Hematopoietic multipotent progenitor cell treated with erythropoietin and hydrocortisone succinate and interleukin-3 and kit ligand, for 8 days (in vitro differentiated cells): ENCODE measurements at places on chromosomes 6 and 20.

- no peak for DNase-seq
Observed at GRCh38 chr6:116661594-116661993, 7.0 kb downstream of the ZUP1 start.

DNA sequence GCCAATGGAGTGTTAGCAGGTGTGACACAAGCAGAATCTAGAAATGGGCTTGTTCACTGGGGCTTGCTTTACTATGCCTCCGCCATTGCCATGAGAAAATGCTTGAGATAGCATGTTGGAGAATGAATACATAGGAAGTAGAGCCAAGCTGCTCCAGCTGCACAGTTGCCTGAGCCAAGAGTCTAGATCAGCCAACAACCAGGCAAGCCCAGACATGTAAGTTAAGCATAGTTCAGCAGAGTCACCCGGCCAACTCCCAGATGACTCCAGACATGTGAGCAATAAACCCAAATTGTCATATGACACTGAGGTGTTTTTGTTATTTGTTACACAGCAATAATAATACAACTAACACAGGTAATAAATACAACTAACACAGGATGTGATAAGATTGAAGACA lies 167.9 kb downstream of the HAO1 start:
- DNase-seq: no peak

- DNase-seq: no peak
Observed at GRCh38 chr20:38267901-38268514, 7.5 kb upstream of the KIAA1755 start.

GRCh38 chr6:17714879-17715851 lies 8.4 kb upstream of the NUP153 start:
- DNase-seq: peak; percentile 68

GRCh38 chr6:75460681-75461080 lies 32.9 kb downstream of the FILIP1 start:
- no peak for DNase-seq

- DNase-seq: no peak
Observed at GRCh38 chr6:41871691-41872090, 23.5 kb downstream of the USP49 start.

DNA sequence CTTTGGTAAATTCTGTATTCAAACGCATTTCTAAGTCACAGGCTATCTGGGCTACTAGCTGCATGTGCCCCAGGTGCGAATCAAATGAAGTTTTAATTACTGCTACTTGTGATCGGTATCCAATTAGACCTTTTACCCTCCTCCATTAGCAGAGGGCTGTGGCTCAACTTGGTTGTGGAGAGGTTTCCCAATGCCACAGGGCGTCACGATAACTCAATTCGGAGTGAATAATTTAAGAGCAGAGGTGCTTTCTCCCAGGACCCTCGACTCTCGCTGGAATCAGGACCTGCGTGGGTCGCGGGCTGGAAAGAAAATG lies 640 bp downstream of the SAYSD1 start:
- no peak for DNase-seq

- DNase-seq: no peak
Observed at GRCh38 chr6:155026022-155026705, 31.0 kb downstream of the TIAM2 start.

DNA sequence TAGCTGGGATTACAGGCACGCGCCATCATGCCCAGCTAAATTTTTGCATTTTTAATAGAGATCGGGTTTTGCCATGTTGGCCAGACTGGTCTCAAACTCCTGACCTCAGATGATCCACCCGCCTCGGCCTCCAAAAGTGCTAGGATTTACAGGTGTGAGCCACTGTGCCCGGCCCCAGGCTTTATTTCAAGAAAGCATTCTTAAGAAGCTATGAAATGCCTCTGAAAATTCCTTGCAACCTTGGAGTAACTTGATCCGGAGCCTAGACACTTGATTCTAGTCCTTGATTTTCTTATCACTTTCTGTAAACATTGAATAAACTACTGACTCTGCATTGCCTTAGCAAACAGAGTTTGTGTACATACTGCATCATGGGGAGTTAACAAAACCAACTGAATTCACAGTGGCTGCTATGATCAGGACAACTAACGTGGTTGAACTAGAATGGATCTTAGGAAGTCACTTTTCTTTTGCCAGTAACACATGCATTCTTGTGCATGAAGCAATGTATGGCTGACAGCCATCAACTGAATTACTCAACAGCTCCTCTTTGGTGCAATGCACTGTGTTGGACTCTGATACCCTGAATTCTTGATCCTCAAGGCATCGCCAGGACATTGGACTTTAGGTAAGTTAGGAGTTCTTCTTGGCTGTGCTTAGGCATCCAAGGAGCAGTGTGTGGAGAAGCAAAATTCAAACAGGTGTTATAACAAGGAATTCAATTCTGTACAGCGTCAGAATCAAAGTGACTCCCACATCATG lies 102.8 kb upstream of the TMEM170B start:
- no peak for DNase-seq

DNA sequence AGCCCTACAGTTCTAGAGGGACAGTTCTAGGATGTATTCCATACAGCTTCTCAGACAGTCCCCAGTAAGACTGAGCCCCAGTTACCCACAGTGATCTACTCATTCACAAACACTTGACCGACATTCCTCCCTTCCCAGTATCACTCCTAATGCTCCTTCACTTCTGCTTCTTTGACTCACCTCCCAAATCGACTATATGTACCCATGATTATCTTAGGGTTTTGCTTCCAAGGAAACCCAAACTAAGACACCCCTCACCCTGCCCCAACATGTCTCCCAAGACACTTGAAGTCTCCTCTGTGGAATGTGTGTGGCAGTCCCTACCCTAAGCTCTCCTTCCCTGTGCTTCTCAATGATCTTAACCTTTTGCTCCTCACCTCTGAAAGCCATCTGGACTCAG lies 23.6 kb upstream of the TGM6 start:
- DNase-seq: no peak

DNA sequence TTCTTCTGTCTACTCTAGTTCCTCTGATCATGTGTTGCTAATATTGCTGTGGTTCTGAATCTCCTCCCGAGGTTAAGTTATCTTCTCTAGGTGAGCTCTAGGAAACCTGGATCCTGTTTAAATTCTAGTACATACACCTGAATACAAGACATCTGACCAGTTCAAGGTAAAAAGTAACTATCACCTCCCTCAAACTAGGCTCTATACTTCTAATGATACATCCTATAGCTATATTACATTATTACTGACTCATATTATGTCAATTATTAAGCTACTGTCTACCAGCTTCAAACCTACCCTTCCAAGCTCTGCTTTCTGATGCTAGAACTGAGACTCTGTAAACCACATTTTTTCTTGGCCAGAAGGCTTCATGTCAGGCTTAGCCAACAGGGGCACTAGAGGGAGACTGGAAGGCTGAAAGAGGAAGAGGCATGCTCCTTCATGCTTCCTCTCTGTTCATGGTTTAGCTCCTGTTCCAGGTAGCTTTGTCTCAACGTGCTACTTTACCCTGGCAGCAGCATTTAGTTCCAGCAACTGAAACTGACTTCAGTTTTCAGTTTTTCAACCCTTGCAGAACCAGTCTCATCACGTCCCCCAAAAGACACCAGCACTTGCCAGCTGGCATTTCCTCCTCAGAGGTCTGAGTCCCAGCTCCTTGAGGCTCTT lies 148.4 kb upstream of the TOP1 start:
- DNase-seq: no peak

DNA sequence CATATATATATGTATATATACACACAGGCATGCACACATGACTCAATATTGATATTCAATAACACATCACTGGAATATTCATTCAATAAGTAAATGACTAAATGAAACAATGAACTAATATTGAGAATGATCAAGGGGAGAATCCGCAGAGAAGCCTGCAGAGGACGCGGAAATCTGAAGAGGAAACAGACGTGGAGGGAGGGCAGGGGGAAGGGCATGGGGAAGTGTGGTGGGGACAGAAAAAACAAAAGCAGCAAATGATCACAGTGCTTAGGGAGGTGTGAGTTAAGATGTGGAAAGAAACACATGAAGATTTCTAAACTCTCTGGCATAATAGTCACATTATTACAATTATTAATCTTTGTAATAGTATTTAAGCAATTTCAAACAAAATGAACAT lies 14.5 kb downstream of the PERP start:
- DNase-seq: no peak

DNA sequence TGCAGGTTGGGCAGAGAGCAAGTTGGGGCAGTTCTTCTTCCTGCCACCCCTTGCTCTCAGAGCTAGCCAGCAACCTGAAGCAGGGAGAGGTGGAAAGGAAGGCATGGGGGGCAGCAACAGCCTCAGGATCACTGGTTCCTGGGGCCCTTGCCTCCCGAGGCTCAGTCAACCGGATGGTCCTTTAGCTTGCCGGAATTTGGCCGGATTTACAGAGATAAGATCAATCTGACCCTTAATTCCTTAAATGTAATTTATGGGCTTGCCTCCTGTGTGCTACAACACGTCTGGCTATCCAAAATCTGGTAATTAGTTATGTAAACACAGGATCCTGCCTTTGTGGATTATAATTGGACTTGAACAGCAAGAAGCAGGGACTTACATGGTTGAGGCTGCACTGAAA lies 19.5 kb upstream of the TCP11 start:
- no peak for DNase-seq

DNA sequence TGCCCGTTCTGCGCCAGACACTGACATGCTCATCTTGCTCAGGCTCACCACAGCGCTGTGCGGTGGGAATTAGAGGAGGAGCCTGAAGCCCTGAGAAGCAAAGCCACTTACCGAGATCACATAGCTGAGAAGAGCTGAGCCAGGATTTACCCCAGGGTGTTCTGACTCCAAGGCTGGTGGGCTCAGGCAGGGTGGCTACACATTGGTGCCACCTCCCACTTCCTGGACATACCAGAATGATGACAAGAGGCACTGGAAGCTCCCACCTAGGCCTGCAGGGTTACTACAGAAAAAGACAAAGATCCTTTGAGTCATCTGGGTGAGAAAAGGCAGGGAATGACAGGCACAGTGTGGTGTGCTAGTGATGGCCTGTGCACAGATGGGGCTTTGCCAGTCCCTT lies 24.4 kb upstream of the FKBP1A start:
- DNase-seq: no peak

- no peak for DNase-seq
Observed at GRCh38 chr6:159169557-159170332, 545 bp downstream of the FNDC1 start.

DNA sequence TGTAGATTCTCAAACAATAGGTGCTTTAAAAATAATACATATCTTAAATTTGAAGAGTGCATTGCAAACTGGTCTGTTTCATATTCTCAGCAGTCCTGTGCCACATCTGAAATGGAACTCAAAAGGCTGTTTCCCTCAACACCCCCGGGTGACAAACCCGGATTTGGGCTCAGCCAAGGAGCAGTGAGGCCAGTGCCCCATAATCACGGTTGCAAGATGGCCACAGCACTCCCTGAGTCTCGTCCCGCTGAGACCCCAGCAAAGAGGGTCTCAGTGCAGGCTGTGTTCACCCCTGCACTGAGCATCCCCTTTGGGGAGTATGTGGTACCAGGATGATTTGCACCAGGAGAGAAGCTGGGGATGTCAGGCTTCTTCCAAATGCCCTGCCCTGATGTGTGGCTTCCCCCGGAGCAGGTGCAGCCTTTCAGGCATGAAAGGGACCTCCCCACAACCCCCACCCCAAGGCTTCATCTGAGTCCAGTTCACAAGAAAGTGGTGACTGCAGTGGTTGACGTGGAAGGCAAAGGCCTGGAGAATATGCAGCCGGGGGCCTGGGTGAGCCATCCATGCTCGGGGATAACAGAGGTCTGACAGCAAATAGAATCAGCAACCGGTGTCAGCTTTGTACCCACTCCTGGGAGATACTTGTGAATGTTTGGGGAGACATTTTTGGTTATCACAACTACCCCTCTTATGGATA lies 202.9 kb downstream of the SYNDIG1 start:
- no peak for DNase-seq

- no peak for DNase-seq
Observed at GRCh38 chr6:40169878-40170277, 235.6 kb upstream of the MOCS1 start.

DNA sequence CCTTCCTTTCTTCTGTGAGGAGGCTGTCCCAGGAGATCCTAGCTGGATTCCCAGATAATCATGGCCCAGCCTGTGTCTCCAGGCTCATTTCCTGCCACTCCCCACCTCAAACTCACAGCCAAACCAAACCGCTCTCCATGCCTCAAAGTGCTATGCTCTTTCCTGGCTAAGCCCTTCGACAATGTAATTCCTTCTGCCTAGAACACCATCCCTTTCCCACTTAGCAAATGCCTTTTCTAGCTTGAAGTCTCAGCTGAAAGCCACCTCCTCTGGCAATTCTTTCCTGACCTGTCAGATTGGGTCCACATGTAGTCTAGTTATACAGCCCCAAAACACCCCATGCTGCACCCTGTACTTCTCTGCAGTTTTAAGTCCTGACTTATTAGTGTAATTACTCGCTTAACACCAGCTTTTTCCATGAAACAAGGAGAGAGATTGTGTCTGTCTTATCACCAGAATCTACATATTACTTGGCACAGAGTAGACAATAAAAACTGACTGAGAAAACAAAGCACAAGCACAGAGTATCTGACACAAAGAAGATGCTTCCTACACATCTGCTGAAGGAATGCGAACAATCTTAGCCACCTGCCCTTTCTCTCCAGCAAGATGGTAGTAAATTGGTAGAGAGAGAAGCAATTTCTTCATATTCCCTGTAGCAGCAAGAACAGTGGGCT lies 5.4 kb downstream of the TRIM26 start:
- no peak for DNase-seq

DNA sequence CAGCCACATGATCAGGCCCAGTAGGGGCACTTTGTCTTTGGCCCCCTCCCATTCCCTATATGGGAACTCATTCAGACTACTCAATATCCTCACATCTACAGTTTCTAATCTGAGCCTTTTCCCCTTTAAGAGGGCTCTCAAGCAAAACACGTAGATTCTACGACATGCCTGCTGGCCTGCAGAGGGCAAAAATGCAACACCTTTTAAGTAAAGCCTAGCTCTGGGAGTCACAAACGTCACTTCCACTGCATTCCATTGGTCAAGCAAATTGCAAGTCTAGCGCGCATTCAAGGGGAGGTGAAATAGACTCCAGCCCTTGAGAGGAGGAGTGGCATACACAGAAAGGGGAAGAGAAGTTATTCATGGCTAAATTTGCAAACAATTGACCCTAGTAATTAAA lies 70.6 kb downstream of the CDC40 start:
- no peak for DNase-seq
